ENCODE measurements at places on chromosomes 3 and 15. TPM values are rescaled to one million over a fixed set of nuclear protein-coding genes. Genes with fewer than 3 reads are reported as not detected.

DNA sequence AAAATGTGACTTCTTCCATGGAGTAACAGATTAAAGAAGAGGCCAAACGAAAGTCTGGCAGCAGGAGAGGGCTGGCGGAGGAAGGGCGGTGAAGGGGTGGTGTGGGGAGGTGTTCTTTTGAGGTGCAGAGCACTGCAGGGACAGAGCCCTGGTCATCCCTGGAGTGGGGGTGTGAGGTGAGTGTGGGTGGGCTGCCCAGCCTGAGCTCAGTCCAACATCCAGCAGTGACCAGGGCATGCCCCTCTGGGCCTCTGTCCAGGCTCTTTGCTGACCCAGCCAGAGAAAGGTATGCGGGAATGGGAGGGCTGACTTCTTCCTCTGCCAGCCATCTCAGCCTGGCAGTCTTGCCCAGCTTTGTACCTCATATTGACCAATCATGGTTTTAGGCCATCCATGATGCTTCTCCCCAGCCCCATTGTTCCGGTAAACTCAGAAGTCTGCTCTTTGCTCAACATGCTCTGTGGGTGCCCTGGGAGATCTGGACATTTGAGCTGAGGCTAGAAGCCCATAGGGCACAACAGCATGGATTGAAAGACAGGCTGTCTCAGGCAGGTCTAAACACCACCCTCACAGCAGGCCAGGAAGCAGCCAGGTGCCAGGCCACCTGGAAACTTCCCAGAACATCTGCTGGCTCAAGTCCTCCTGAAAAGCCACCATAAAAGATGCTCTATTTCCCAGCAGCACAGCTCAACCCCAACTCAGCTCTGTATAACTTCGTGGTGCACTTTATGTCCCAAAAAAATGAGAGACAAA lies 25.9 kb upstream of the CXCR6 start:
- no peak for DNase-seq

- no peak for DNase-seq
Observed at GRCh38 chr3:25781145-25781757, 2.0 kb downstream of the NGLY1 start.

- DNase-seq = peak; percentile 58
Observed at GRCh38 chr3:148379763-148380382, 317.8 kb upstream of the AGTR1 start.

- DNase-seq = peak; percentile 41
Observed at GRCh38 chr3:63968612-63969350, 54.5 kb downstream of the PSMD6 start.

- no peak for DNase-seq
Observed at GRCh38 chr3:160780245-160780644, 24.2 kb downstream of the PPM1L start.

Gene C3orf18
- 2.7 TPM for total RNA-seq

DNA sequence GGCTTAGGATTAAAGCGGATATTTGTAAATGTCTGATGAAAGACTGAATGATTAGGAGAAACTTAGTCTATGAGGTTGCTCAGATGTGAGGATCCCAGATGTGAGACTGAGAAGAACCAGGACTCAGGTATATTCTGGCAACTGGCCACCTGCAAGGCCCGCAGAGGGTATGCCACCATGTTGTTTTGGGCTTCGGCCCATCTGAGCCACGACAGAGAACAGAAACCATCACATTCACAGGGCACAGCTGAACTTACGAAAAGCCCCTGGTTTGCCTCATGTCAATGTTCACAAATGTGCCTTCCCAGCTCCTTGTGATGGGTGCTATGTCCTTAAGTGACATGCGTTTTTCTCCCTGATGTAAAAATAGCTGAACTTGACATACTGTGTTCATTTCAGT lies 412.5 kb upstream of the RORA start:
- no peak for DNase-seq

DNA sequence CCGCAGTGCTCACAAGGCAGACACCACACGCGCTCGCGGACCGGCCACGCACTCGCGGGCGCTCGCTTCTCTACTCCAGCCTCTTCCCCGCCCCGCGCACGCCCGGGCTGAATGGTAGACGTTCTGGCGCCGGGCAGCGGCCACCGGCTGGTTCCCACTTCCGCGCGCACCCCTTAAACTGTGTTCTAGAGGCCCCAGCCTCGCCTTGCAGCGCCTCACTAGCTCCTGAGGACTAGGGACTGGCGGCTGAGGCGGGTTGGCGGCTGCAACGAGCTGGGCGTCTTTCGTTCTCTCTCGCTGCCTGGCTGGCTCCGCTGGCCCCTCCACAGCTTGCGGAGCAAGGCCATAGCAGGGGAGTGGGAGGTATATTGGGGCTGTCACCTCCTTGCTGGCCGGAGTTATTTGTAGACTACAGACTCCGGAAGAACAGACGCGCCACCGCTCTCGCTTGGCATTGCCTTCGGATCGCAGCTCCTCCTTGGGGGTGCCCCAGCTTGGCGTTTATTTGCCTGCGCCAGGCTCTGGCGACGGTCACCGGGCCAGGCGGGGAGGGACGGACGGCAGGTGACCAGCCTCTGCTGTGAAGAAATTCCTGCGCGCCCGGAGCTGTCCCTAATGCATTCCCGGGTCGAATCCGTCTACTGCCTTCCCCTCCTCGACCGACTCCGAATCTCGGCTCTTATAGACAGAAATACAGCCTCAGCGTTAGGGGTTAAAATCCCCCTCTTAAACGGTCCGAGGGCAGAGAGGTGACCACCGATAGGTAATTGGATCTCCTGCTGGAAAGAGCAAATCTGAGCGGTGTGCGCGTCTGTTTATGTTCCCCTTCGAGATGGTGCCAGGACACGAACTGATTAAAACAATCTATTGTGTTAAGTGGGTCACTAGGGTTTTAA lies 1.3 kb downstream of the GREM1 start:
- peak; percentile 23 for DNase-seq

Gene SPATA12
- total RNA-seq = 0.07 TPM

GRCh38 chr15:74426404-74427281 lies 7.1 kb downstream of the SEMA7A start:
- DNase-seq = no peak

Gene PLSCR4
- total RNA-seq = 20.4 TPM

Gene EDC3
- total RNA-seq = 9.8 TPM

DNA sequence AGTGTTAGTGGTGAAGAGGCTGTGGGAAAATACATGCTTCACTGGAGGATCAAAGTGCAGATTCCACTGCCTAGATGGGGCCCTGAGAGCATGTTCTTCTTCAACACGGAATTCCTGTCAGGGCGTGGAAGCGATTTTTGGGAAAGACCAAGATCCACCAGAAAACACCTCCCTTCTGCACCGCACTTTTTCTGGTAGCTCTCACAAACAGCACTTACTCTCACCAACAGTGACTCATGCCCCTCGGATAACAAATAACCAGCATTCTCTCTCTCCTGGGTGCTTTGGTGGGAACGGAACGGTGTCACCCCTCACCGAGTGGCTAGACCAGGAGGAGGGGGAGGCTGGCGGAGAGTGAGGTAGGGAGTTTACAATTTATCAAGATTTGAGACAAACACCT lies 40.1 kb downstream of the ADAMTSL3 start:
- peak; percentile 2 for DNase-seq

DNA sequence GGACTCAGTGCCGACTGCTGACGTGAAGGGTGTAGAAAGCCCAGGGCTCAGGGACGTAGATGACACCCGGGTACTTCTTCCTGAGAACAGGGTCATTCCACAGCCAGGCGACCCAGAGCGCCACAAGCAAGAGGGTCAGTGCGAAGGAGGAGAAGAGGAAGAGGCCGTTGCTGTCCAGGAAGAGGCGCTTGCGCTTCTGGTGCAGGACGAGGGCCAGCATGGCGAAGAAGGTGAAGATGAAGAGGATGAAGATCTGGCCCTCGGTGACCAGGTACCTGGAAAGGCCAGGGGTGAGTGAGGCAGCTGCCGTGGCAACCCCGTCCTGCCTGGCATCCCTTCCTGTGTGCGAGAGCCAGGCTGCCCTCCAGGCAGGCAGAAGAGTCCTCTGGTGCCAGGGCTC lies 3.0 kb upstream of the CALML4 start:
- DNase-seq = no peak

Gene GOLGA8T
- not detected for total RNA-seq

DNA sequence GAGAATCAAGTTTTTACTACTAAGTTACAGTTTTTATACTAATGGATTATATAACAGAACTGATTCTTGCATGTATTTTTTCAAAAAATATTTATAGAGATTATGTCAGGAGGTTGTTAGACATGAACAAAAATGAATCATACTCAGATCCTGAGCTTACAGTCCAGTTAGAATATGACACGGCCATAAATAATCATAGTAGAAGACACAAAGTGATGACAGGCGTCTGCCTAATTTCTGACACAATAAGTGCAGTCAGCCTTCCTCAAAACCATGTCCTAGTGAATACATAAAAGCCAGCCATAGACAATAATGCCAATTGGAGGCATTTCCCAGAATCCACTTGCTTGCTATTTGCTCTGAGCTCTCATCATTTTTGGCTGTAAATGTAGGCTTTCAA lies 81.7 kb upstream of the POU1F1 start:
- DNase-seq = no peak

Gene CCDC191
- 1.5 TPM for total RNA-seq

GRCh38 chr15:73319460-73320245 lies 49.1 kb downstream of the HCN4 start:
- no peak for DNase-seq

DNA sequence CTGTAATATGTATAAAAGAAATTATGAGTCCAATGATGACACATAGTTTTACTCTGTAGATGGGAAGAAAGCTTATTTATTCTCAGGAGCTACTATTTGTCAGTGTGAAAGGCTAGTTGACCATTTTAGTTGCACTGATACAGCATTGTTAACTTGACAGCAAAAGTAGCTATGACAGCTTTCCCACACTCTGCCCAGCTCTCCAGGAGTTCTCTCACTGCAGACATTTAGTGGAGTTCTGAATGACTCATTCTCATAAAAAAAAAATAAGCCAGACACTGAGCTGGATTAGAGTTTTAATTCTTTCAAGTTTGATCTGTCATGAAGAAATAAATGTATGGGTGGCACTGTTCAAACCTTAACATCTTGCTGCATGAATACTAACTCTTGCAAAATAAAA lies 77.2 kb upstream of the CFAP20DC start:
- DNase-seq = peak; percentile 95

- peak; percentile 48 for DNase-seq
Observed at GRCh38 chr3:39106851-39107387, 508 bp downstream of the GORASP1 start.

DNA sequence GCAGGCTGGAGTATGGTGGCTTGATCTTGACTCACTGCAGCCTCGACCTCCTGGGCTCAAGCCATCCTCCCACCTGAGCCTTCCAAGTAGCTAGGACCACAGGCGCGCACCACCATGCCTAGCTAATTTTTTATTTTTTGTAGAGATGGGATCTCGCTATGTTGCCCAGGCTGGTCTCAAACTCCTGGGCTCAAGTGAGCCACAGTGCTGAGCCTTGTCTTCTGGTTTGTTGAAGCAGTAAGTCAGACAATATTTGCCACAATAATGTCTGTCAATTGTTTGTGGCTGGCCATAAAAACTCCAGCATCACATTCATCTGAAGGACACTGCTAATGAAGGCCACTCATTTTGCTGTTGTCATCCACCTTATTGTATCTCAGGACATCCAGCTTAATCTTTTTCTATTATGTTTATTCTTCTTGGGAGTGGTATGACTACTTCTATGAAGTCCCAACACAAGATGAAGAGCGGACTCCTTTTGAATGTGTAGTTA lies 185.9 kb downstream of the FNDC3B start:
- DNase-seq = no peak

- peak; percentile 98 for DNase-seq
Observed at GRCh38 chr3:54891540-54891897, 36.3 kb downstream of the LRTM1 start.

DNA sequence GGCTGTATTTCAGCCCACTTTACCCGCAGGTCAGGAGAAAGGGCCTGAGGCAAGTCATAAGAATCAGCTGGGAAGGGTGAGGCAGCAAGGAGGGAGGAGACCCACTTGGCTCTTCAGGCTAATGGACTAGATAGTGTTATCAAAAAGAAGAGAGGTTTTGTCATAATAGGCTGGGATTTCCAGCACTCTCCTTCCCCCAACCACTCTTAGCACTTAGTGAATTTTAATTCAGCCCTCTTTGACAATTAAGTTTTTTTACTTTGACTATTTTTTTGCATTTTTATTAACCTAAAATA lies 771 bp downstream of the MPI start:
- no peak for DNase-seq

DNA sequence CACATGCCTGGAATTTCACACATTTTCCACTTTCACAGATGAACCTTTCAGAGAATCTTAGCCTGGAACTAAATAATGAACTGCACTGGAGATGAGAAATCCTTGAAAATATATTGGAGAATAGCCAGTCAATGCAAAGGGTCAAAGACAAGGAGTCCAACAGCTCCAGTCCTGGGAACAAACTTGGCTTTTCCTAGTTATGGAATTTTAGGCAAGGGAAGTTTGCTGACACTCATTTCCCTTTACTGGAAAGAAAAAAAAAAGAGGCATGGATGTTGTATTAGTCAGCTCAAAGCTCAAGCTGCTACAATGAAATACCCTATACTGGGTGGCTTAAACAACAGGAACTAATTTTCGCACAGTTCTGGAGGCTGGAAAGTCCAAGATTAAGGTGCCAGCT lies 690.8 kb upstream of the ARPP21 start:
- DNase-seq = no peak

DNA sequence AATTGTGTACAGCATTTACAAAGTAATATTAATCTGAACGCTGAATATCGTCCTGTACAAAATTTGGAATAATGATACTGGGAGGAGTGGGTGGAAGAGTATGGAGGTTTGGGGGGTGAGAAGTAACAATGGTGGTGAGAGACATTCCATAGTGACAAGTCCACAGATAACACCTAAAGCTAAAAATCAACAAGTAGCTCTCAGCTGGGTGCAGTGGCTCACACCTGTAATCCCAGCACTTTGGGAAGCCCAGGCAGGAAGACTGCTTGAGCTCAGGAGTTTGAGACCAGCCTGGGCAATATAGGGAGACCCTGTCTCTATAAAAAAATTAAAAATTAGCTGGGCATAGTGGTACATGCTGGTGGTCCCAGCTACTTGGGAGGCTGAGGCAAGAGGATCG lies 5.1 kb downstream of the MRPS25 start:
- no peak for DNase-seq

GRCh38 chr3:159839561-159840379 lies 148.9 kb upstream of the IL12A start:
- no peak for DNase-seq

Gene UPK1B
- 0.12 TPM for total RNA-seq

Gene LRRC31
- total RNA-seq = not detected

Gene ITPKA
- total RNA-seq = 3.7 TPM

- peak; percentile 70 for DNase-seq
Observed at GRCh38 chr3:155019575-155019974, 60.5 kb upstream of the MME start.

DNA sequence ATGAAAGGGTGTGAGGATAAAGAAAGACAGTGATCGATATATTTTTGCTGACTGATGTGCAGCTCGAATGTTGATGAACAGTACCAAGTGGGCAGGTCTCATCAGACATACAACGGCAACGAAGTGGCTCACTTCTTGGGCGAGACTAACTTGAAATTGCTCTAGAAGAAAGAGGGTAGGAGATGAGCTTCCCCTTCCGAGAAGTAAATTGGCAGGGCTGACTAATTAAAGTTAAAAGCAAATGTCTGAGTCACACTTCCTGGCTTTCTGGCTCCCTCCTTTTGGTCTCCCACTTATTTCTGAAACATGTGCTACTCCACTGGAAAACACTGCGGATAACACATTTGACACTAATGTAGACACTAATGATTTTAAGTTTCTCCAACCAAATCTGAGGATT lies 228.3 kb downstream of the ABHD5 start:
- DNase-seq = peak; percentile 64

Gene SLC27A2
- 43.0 TPM for total RNA-seq

- no peak for DNase-seq
Observed at GRCh38 chr3:103437883-103438282, 1003.1 kb downstream of the ZPLD1 start.

GRCh38 chr15:62187425-62187824 lies 22.3 kb upstream of the C2CD4B start:
- DNase-seq = no peak
